ENCODE measurements at places on chromosomes 11 and 22.
A peak's percentile ranks its signal among the peaks of the same experiment; 100 is the strongest.

DNA sequence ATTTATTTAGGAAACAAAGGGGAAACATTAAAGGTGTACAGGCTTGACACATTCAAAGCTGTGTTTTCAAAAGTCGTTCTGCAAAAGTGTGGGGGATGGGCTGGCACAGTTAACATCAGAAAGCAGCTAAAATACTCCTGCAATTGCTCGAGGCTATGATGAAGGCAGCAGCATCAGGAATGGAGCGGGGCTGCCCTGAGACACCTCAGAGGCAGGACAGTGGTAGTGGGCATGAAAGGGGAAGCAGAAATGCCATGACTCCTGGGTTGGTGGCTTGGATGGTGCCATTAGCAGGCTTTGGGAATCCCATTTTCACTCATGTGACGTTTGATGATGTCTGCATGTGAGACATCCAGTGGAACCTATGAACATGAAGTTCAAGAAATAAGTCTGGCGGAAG is 646 bp downstream of the NCAPD3 start:
- no peak for DNase-seq

- peak; percentile 14 for DNase-seq
Observed at GRCh38 chr22:49202226-49202625, 625.4 kb downstream of the BRD1 start.

- DNase-seq = no peak
Observed at GRCh38 chr11:8082391-8083087, 1.5 kb downstream of the TUB start.

DNA sequence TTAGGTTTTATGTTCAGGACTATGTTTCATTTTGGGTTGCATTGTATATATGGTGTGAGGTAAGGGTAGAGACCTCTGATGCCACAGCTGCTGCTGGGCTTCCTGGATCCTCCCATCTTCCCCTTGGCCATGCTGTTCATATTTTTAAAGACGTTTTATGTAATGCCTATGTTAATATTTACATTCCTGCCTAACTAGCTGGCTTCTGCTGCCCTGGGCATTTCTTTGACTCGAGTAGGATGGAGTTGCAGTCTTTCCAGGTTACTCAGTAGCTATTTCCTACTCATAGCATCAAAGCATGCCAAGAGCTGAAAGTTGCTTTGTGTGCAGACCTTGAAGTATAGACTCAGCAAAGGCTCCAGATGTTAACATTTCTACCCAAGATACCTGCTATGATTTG is 220.5 kb upstream of the CADM1 start:
- no peak for DNase-seq

DNA sequence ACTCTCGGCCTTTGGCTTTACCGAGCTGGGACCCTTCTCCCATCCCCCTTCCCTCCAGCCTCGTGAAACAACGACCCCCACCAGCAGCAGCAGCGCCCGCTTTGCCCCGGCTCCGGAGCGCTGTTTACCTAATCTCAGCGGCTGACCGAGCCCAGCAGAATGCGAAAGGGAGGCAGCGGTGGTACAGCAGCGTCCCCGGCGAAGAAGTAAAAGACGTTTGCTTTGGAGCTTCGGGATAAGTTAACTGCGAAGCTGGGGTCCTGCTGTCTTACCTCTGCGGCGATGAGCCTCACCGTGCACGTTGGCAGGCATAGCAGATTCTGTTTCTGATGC is 2.0 kb upstream of the LARGE1 start:
- peak; percentile 63 for DNase-seq

DNA sequence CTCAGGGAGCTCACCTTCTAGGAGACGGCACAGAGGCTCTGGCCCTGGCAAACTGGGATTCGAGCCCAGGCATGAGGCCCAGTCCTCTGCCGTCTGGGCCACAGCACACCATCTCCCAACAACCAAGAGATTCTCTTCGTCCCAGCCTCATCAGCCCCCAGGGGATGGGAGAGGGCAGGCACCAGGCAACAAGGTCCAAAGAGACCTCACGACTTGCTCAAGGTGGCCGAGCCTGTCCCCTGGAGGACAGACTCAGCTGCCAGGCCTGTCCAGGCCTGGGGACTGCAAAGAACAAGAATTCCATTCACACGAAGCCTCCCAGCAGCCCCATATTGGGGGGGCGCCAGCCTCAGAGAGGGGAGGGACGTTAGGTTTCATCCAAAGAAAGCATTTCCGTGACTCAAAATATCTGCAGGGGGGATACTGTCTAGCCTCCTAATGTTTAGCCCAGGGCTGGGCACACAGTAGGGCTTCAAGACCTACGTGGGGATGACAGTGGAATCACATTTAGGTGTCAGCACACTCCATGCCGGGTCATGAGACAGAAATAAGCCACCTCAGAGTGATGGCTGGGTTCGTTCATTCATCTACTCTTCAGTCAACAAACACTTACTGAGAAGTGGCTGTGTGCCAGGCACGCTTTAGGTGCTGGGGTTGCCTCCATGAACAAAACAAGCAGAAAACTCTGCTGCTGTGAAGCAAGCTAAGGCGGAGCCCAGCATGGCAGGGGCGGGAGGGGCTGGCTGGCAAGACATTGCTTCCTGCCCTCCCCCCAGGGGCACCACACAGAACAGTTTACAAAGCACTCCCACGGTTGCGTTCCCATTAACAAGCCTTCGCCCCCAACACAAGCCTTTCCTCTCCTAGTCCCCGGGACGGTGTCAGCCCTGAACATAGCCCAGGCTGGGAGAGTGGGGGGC is 1.2 kb downstream of the CARNS1 start:
- DNase-seq = no peak

- no peak for DNase-seq
Observed at GRCh38 chr11:120595557-120595956, 84.0 kb downstream of the GRIK4 start.

GRCh38 chr22:30198152-30198825 is 48.3 kb downstream of the LIF start:
- no peak for DNase-seq

DNA sequence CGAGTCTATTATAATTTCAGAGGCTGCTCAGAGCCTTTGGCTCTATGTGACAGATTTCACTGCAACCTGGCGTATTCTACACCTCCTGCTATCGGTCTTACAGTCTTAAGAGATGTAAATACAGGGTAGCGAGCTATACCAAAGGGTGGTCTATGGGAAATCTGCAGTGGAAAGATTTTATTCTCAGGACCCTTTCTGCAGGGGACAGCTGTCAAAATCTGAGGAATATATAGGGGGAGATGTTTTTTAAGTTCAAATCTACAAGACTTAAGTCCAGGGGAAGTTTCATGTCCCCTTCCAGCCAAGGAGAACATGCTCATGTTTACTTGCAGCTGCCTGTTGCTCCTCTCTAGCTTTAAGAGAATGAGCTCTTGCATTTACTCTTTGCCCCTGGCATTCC is 62.7 kb downstream of the MICAL2 start:
- DNase-seq = no peak

- no peak for DNase-seq
Observed at GRCh38 chr22:19117111-19117512, 5.1 kb downstream of the DGCR2 start.

- no peak for DNase-seq
Observed at GRCh38 chr11:100902454-100903141, 215.5 kb downstream of the ARHGAP42 start.

- DNase-seq = no peak
Observed at GRCh38 chr11:111655924-111656323, 53.7 kb downstream of the SIK2 start.

- peak; percentile 89 for DNase-seq
Observed at GRCh38 chr22:46737976-46738646, at the start of gene CERK. CERK (minus strand) TSS chr22:46738252; CDS start chr22:46738148, 104 bp downstream.

DNA sequence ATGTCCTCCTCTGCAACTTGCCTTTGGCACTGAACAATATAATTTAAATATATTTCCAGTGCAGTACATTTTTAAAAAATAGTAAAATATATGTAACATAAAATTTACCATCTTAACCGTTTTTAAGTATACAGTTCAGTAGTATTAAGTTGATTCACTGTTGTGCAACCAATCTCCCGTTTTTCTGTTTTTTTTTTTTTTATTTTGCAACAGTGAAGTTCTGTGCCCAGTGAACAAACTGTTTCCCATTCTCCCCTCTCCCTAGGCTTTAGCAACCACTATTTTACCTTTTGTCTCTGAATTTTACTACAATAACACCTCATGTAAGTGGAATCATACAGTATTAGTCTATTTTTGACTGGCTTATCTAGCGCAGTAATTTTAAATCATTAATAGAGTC is 13.8 kb downstream of the PRRG4 start:
- no peak for DNase-seq

- no peak for DNase-seq
Observed at GRCh38 chr11:104526006-104526405, 362.1 kb upstream of the PDGFD start.

- no peak for DNase-seq
Observed at GRCh38 chr22:49119551-49119952, 708.1 kb downstream of the BRD1 start.

DNA sequence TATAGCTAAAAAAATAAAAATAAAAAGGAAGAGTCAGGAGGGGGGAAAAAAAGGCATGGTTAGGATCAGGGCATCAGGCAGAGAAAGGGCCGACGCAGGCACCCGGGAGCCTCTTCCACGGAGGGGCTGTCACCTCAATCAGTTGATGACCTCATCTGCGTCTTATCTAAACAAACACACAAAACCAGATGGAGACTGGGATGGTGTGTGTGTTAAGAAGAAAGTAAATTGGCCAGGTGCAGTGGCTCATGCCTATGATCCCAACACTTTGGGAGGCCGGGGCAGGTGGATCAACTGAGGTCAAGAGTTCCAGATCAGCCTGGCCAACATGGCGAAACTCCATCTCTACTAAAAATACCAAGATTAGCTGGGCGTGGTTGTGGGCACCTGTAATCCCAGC is 63.6 kb downstream of the DHCR7 start:
- DNase-seq = no peak

GRCh38 chr11:131305005-131305404 is 65.4 kb upstream of the NTM start:
- no peak for DNase-seq

DNA sequence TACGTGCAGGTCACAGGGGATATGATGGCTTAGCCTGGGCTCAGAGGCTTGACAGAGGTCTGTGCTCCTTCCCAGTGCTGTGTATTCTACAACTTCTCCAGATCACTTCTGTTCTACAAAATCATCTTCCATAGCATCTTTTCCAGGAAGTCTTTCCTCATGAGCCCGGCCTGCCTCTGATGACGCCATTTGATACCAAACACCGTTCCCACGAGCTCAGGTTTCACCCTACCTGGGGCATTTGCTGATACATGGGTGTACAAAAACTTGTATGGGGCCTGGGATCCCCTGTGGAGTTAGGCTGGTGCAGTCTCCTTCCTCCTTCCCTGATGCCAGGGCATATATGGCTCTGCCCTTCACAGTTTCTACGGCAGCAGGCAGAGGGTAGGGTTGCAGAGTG is 78.7 kb downstream of the NECTIN1 start:
- DNase-seq = no peak

DNA sequence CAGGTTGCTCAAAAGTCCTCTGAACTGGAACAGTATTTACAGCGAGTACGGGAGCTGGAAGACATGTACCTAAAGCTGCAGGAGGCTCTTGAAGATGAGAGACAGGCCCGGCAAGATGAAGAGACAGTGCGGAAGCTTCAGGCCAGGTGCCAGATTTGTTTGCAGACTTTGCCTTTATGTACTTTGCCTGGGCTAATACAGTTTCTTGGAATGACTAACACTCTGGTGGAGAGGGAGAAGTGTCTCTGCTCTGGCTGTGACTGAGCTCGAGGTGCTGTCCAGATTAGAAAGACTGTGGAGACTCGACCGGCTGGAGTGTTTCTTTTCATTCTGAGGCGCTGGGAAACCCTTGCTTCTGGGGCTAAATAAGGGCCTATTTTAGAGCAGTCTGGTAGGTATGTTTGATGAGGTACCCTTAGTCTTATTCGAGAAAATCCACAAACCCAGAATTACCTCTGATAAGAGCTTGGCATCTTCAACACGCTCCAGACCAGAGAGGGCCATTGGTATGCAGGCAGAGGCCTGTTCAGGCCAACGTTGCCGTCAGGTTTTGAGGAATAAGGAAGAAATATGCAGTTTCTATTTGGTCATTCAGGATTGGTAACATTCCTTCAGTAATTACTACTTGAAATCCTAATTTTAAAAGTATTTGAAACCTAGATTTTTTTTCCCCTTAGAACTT is 76.5 kb downstream of the SWAP70 start:
- no peak for DNase-seq

DNA sequence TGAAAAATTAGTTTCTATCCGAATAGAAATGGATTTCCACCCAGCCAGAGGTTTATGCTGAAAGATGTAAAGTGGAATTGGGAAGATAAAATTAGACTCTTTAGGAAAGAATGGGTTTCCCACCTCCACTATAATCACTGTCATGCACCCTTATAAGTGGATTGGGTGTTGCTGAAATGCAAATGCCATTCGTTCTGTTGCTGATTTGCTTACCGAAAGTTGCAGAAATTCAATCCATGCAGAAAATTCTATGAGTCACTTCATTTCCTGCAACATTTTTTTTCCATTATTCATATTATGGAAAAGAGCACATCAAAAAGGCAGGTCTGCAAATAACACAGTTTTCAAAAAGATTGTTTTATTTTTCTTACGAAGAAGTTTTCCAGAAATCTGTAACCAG is 65.6 kb downstream of the LDLRAD3 start:
- no peak for DNase-seq

GRCh38 chr11:103794262-103794661 is 242.2 kb upstream of the DDI1 start:
- no peak for DNase-seq

DNA sequence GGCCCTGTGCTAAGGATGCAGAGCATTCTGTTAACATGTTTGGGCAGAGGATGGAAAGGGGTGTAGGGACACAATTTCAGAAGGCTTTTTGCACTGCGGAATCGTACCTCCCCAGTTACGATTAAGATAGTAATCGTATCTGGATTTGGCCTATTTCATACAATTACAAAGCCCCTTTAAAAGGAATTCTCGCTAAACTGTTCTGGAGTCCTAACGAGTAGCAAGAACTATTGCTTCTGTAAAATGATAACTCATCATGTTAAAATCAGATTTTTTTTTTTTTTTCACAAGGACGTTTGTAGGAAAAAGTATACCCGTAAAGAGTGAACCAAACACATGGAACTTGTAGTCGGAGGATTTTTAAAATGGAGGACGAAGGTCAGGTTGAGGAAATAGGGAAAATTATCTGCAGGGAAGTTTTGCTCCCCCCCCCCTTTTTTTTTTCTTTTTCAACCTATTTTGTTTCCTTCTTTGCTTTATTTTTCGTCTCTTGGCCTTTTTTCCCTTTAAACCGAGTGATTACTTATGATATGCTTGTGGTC is 934 bp downstream of the HSD17B12 start:
- no peak for DNase-seq

- DNase-seq = no peak
Observed at GRCh38 chr11:13249992-13250391, 27.6 kb upstream of the BMAL1 start.

GRCh38 chr11:36475192-36475591 is 34.9 kb downstream of the TRAF6 start:
- DNase-seq = no peak

DNA sequence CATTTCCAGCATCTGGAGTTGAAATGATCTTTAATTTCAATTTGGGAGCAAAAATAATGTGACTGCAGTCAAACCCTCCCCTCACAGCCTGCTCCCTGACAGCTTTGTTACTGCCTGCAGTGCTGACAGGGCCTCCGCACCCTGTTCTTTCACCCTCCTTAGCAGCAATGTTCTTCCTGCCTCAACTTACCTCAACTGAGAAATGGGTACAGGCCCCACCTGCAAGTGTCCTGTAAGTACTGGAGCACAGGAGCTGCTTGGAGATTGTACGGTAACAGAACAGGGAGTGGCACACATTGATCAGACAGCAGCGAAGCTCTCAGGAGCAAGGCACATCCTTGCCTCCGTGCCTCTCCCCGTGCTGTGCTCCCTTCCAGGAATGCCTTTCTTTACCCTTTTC is 131.3 kb downstream of the CHST1 start:
- DNase-seq = no peak

GRCh38 chr11:103878646-103879045 is 157.8 kb upstream of the DDI1 start:
- no peak for DNase-seq

Measured in sciatic nerve (tissue), 2 donors.